ENCODE measurements at places on chromosomes 11 and 22.

- H3K36me3 ChIP-seq: no peaks in the 10 kb centered on the region
- no peak overlapping the region for H3K4me3 ChIP-seq
- no peak for DNase-seq
- H3K27me3 ChIP-seq: no peaks in the 10 kb centered on the region
- H3K4me1 ChIP-seq: no peaks in the 10 kb centered on the region
These were observed 143.6 kb downstream of the WNT11 start for GRCh38 chr11:76062733-76063132.

DNA sequence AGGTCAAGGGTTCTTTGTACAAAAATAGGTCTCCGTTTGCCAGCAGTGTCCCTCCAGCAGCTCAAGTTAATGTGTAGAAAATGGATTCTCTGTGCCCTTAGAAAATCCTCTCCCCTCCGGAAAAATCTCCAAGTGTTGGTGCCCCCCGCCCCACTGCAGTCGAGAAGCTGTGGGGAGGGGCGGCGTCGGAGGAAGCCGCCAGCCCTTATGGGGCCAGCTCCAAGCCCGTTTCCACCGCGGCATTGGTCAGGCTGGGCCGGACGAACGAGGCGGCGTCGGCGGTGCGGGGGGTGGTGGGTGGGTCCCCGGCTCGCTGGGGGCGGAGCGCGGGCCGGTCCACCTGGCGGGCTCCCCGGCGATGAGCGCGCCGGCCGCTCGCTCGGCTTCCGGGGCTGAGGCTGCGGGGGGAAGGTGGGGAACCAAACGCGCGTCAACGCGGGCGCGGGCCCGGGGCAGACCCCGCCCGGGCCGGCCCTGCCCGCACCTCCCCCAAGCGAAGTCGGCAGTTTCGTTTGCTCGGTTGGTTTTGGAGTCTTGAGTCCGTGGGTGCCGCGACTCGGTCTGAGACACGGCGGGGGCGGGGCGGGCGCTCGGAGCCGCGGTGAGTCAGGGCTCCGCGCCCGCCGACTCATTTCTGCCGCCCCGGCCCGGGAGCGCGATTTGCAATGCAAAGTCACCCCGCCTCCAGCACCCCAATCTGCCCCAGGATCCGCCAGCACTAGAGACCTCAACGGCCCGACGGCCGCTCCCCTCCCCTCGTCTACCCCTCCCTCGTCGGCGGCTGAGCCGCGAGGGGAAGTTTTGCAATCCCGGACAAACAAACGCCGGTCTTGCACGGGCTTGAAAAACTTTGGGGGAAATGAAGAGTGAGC, 1.4 kb downstream of the ASCL2 start:
- H3K27me3 ChIP-seq: peaks cover 58% of the 10 kb centered on the region
- H3K27ac ChIP-seq: no peak overlapping the region
- no peak for DNase-seq

DNA sequence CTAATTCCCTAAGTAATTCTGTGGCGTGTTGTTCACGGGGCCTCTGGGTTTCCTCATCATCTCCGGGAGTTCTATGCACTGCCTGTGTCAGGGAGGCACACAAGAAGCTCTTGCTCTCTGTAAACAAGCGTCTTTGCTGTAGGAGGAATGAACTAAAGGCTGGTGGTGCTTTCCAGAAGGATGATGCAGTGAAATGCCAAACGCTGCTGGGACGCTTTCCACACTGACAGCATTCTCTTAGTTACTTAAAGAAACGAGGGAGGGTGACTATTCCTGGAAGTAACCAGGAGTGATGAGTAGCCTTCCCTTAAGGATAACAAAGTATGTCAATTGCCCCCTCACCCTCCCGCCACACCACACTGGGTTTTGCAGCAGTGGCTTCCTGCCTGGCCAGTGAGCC, 38.5 kb upstream of the NUP50 start:
- no peak for DNase-seq
- no peak overlapping the region for H3K4me3 ChIP-seq
- no peak overlapping the region for H3K27ac ChIP-seq
- H3K27me3 ChIP-seq: peaks cover 9% of the 10 kb centered on the region
- H3K36me3 ChIP-seq: no peaks in the 10 kb centered on the region
- peaks cover 13% of the 10 kb centered on the region for H3K4me1 ChIP-seq

GRCh38 chr22:17120281-17120680, 879 bp downstream of the TMEM121B start:
- peaks cover 41% of the 10 kb centered on the region for H3K4me1 ChIP-seq
- H3K27me3 ChIP-seq: no peaks in the 10 kb centered on the region
- H3K36me3 ChIP-seq: no peaks in the 10 kb centered on the region

GRCh38 chr11:74611369-74611861, 19.0 kb downstream of the POLD3 start:
- no peak overlapping the region for H3K27ac ChIP-seq
- no peak overlapping the region for H3K4me3 ChIP-seq
- no peak for DNase-seq

DNA sequence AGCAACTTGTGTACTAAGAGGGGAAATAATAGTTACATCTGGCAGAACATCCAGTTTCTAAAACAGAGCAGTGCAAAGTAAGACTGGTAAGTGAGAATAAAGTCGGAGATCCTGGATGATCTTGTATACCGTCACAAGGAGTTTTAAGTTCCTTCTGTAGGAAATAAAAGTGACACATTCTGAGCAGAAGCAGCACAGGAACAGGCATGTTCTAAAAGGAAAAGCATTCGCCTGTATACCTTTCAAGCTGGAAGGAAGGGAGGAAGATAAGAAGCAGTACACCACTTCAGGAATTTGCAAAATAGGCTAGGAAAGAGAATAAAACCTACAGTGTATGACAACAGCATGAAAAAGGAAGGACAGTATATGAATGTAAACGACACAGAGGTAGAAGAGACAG, 106.2 kb upstream of the TP53AIP1 start:
- H3K36me3 ChIP-seq: no peaks in the 10 kb centered on the region
- no peaks in the 10 kb centered on the region for H3K4me1 ChIP-seq
- no peak overlapping the region for H3K4me3 ChIP-seq
- DNase-seq: no peak

GRCh38 chr11:43919852-43920597, 22.4 kb upstream of the C11orf96 start:
- no peaks in the 10 kb centered on the region for H3K4me1 ChIP-seq
- no peak overlapping the region for H3K27ac ChIP-seq
- no peaks in the 10 kb centered on the region for H3K27me3 ChIP-seq
- no peak for DNase-seq

Data from T-cell (primary cell).